Mucosa of gallbladder (tissue), 1 donor: ENCODE measurements at places on chromosomes 3 and 15. TPM values are rescaled to one million over a fixed set of nuclear protein-coding genes. Genes with fewer than 3 reads are reported as not detected.

Gene SERINC4
- total RNA-seq: 0.23 TPM

Gene SCAMP5
- total RNA-seq: 57.2 TPM

Gene CFAP100
- total RNA-seq: 0.40 TPM

Gene ITGB5
- total RNA-seq: 257 TPM

Gene ATP2B2
- total RNA-seq: 0.09 TPM

Gene UBA3
- total RNA-seq: 59.1 TPM

Gene C3orf33
- 4.1 TPM for total RNA-seq

Gene FMN1
- 18.2 TPM for total RNA-seq

Gene BCL2A1
- total RNA-seq: 1.9 TPM

Gene TPRG1
- 3.9 TPM for total RNA-seq

Gene RAB6B
- total RNA-seq: 8.4 TPM

Gene SI
- 0.03 TPM for total RNA-seq

Gene FOXL2NB
- total RNA-seq: 0.09 TPM

Gene GPR62
- 0.55 TPM for total RNA-seq

Gene RARB
- total RNA-seq: 12.9 TPM

Gene IMPG2
- total RNA-seq: 0.29 TPM

Gene BFSP2
- total RNA-seq: not detected

Gene MPI
- 46.0 TPM for total RNA-seq

Gene FILIP1L
- 142 TPM for total RNA-seq

Gene HTR3D
- total RNA-seq: not detected

Gene GOLGA6D
- total RNA-seq: 0.12 TPM

Gene RSRC1
- total RNA-seq: 30.4 TPM

Gene AMIGO3
- 0.43 TPM for total RNA-seq

Gene LRTM1
- not detected for total RNA-seq

Gene SPPL2A
- 94.3 TPM for total RNA-seq

Gene LYSMD4
- total RNA-seq: 11.6 TPM

Gene RHOV
- 0.63 TPM for total RNA-seq

Gene ARL14
- 18.5 TPM for total RNA-seq

Gene GRAMD2A
- total RNA-seq: 0.55 TPM

Gene PIERCE2
- 7.5 TPM for total RNA-seq

Gene SCN11A
- 0.09 TPM for total RNA-seq

Gene SAMMSON
- total RNA-seq: not detected

Gene CCRL2
- 9.1 TPM for total RNA-seq

Gene SUSD5
- 7.8 TPM for total RNA-seq

Gene OSTN
- not detected for total RNA-seq

Gene MBD4
- 34.9 TPM for total RNA-seq

Gene C3orf70
- 20.0 TPM for total RNA-seq

Gene FBXO40
- 0.03 TPM for total RNA-seq

Gene CPNE4
- 0.20 TPM for total RNA-seq

Gene MCF2L2
- total RNA-seq: 1.8 TPM

Gene PTX3
- total RNA-seq: 1.4 TPM

Gene HESX1
- total RNA-seq: 0.52 TPM

Gene CNTN3
- 10.8 TPM for total RNA-seq

Gene CPN2
- 0.12 TPM for total RNA-seq

Gene MYH15
- total RNA-seq: not detected

Gene TLR9
- total RNA-seq: 1.4 TPM

Gene ASB14
- total RNA-seq: not detected

Gene DPPA2
- total RNA-seq: not detected

Gene ERICH6
- total RNA-seq: 0.09 TPM

Gene LRRC2
- 1.9 TPM for total RNA-seq

Gene WNT7A
- total RNA-seq: 4.7 TPM

Gene SEMA6D
- total RNA-seq: 9.8 TPM

Gene ADAMTS7
- total RNA-seq: 13.8 TPM

Gene SPINK8
- not detected for total RNA-seq

Gene GPR156
- total RNA-seq: 0.20 TPM

Gene PPP2R3A
- total RNA-seq: 16.9 TPM

Gene PLA2G4E
- total RNA-seq: 0.09 TPM

Gene SHC4
- total RNA-seq: 3.7 TPM
